ENCODE measurements at places on chromosomes 13 and 19.

GRCh38 chr13:107835339-107836018, 379.9 kb downstream of the LIG4 start:
- ATAC-seq: peak; percentile 93

GRCh38 chr13:36480726-36481427, 48.6 kb downstream of the CCNA1 start:
- ATAC-seq: no peak

DNA sequence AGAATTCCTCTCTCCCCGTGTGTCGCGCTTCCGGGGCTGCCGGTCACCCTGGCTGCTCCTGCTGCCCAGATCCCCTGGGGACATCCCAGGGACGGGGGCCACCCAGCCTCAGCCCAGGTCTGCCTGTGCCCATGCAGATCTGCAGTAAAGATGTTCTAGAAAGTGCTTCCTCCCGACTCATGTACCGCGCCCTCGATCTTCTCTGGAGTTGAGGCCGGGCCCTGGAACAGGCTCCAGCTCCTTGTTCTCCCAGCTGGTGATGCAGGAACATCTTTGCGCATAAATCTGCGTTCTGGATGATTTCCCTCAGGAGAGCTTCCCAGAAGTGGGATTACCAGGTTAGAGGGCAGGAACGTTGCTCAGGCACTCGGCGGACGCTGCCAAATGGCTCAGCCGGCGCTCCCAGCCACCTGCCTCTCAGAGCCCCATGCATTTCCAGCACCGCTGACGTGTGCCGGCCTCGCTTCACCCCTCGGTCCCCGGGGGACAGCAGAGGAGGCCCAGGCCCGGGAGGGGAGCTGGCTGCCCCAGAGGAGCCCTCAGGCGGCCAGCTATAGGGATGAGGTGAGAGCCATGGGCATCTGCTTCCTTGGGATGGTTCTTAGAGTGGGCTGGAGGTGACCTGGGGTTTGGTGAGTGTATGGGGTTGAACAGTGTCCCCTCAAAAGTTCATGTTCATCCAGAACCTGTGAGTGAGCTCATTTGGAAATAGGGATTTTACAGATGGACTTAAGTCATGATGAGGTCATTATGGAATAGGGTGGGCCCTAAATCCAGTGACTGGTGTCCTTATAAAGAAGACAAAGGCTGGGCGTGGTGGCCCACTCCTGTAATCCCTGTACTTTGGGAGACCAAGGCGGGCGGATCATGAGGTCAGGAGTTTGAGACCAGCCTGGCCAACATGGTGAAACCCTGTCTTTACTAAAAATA, 42.6 kb downstream of the CRTC1 start:
- no peak for ATAC-seq

DNA sequence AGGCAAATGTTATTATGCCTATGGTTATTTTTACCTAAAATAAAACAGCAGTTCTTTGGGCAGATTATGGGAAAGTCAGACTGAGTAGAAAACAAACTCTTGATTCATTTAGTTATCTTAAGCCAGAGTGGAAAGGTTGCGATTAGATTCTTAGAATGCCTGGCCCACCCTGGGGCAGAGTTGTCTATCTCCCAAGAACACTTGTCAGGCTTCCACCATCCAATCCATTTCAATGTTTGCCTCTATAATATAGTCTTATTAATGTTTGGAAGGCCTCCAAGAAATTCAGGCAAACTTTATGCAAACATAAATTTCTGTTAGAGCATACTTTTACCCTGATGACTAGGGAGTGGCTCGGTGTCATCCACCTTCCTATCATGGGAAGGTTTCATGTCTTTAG, 207.0 kb downstream of the SLITRK6 start:
- no peak for ATAC-seq

DNA sequence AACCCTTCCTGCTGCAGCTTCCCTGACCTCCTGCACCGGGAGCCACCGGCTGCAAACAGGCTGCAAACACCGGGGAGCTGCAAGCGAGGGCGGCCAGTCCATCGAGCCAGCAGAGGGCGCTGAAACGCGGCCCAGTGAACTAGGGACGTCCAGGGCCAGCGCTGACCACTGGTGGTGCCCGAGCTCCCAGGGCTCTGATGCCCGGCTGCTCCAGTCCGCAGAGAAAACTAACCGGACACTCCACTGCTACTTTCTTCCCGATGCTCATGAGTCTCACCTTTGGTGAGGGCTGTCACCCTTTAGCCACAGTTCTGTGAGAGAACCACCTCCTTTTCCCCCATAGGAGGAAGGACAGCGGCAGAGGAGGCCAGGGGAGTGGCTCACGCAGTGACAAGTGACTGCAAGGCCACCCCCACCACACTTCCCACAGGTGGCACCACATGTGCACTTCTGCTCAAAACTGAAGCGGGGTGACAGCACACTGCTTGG, 82.8 kb upstream of the MTIF3 start:
- ATAC-seq: peak; percentile 100

- ATAC-seq: no peak
These were observed 8.5 kb downstream of the MICU2 start for GRCh38 chr13:21595546-21595822.

GRCh38 chr19:14769201-14769600, 9.2 kb downstream of the ADGRE2 start:
- ATAC-seq: no peak

DNA sequence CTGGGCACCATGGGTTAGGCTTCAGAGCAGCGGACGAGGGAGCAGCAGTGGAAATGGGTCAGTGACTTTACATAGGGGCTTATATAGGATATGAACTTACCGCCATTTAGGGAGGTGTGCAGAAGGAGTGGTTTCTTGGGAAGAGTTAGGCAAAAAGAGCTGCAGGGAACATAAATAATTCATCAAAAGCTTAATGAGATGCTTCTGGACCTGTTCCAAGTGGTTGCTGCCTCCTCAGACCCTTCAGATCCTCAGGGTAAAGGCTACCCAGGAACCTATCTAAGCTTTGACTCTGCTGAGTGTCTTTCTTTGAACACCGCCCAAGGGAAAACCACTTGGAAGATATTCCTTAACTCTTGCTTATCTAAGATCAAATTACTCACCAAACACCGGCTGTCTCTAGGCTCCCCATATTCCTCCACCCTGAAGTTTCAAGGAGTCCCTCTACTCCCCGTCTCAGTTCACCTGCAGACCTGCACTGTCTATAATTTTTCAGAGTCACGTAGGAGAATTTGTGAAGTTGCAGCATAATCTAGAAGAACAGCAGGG, at the start of gene IGFL4:
IGFL4 (minus strand) TSS at position 51 of the 549 bp plus-strand sequence; CDS start at position 11, 40 bp downstream.
- no peak for ATAC-seq

DNA sequence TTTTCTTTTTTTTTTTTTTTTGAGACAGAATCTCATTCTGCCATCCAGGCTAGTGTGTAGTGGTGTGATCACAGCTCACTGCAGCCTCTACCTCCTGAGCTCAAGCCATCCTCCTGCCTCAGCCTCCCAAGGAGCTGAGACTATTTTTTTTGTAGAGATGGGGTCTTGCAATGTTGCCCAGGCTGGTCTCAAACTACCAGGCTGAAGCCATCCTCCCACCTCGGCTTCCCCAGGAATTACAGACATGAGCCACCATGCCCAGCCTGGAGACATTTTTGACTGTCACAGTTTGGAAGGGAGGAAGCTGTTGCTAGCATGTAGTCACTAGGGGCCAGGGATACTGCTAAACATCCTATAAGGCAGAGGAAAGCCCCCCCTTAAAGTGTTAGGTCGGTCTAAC, 23.9 kb downstream of the ZIC5 start:
- ATAC-seq: no peak

- no peak for ATAC-seq
These were observed 69.5 kb downstream of the DACH1 start for GRCh38 chr13:71797517-71797916.

- ATAC-seq: peak; percentile 65
These were observed 7.7 kb downstream of the N4BP2L2 start for GRCh38 chr13:32530841-32531253.

- peak; percentile 82 for ATAC-seq
These were observed at the start of gene DACH1 for GRCh38 chr13:71867131-71867814. Gene DACH1, minus strand, starts transcription at chr13:71867204.

GRCh38 chr13:27607125-27607524, 13.2 kb downstream of the LNX2 start:
- ATAC-seq: peak; percentile 81

DNA sequence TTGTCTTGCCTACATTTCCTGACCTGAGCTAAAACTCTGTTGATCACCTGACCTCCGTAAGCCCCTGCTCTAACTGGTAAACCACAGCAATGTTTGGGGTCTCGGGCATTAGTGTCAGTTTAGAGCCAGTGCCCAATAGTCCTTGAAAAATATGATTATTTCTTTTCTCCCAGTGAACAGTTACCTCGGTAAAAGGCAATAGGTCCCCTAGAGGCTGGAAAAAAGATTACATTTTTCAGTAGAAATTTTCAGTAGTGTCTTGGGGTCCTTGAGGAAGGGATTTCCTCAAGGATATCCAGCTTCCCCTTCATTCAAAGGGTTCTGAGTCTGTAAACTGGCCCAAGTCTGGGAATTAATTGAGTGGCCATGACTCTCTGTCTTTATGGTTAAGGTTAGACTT, 177.5 kb downstream of the SLC7A1 start:
- no peak for ATAC-seq

DNA sequence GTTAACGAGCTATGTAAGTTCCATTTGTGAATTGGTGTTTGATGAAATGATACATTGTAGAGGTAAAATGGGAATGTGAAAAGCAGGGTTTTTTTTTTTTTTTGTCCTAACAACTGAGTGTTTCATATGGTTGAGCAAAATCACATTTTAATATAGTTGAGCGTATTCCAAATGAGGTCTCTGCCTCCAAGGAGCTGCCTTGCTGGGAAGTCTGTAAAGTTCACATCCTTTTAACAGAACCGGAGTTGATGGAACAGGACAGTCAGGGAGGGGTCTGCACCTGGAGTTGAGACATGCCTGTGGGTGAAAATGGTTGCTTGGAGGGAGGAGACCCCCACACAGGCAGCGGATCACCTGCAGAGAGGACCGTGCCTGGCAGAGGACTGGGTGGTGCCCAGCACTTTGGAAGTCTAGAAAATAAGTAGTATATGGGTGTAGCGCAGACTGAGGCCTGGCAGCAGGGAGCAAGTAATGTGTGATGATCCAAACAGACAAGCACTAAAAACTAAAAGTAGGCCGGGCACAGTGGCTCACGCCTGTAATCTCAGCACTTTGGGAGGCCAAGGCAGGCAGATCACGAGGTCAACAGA, 75.2 kb upstream of the UBAC2 start:
- ATAC-seq: peak; percentile 15

- no peak for ATAC-seq
These were observed 638.9 kb downstream of the LIG4 start for GRCh38 chr13:107576430-107576829.

DNA sequence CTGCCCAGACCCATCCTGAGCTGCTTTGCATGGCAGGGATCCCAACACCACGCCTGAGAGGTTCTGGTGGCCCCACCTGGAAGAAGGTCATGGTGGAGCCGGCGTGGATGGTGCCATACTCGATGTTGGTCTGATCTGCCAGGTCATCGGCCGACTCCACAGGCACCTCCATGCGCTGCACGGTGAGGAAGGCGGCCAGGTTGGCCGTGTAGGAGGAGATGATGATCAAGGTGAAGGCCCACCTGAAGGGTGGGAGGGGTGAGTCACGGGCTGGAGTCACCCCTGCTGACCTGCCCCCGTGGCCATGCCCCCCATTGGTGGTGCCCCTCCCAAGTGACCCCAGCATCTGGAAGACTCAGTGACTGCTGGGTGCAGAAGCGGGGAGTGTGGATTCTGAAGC, 12.5 kb upstream of the ATP1A3 start:
- ATAC-seq: no peak

DNA sequence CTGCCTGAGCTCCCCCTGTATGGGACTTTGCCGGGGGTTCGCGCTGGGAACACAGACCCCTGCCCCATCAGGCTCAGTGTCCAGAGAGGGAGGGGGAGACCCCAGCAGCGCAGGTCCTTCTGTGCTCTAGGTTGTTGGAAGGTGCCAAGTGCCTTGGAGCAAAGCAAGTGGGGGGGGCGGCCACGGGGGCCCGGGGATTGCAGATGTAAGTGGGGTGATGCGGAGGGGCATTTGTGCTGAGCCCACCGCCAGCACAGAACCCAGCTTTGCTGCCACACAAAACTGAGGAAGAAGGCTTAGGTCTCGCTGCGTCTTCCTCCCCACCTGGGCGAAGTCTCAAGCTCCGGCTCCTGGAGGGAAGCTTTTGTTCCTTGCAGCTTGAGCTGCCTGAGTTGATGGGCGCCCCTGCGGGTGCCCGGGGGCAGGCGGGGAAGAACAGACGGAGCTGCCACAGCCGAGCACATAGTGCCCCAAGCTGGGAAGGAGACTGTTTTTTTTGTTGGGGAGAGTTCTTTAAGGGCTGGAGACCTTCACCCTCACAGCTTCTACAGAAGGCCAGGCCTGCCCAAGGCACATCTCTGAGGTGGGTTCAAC, 1.5 kb upstream of the NTN5 start:
- ATAC-seq: no peak

DNA sequence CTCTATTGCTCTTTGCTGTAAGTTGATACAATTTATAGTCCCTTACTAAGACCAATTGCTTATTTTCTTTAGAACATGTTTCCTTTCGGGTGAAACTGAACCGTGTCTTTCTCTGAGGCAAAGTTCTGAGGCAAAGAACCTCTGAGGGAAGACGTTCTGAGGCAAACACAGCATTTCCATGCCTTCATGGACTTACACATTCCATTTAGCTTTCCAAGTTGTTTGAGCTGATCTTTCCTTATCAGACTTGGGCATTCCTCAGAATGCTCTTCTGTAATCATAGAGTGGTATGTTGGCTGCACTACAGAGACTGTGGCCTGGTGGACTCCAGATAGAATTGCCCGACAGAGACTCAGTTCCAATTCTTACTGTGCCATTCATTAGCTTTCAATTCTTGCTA, 579.1 kb downstream of the KCTD12 start:
- no peak for ATAC-seq

DNA sequence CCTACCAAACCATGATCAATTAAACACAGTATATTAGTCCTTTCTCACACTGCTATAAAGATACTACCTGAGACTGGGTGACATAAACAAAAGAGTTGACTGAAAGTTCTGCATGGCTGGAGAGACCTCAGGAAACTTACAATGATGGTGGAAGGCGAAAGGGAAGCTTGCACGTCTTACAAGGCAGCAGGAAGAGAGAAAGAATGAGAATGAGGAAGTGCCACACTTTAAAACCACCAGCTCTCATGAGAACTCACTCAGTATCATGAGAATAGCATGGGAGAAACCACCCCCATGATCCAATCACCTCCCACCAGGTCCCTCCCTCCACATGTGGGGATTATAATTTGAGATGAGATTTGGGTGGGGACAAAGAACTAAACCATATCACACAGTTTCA, 324.9 kb upstream of the ZNF507 start:
- no peak for ATAC-seq

DNA sequence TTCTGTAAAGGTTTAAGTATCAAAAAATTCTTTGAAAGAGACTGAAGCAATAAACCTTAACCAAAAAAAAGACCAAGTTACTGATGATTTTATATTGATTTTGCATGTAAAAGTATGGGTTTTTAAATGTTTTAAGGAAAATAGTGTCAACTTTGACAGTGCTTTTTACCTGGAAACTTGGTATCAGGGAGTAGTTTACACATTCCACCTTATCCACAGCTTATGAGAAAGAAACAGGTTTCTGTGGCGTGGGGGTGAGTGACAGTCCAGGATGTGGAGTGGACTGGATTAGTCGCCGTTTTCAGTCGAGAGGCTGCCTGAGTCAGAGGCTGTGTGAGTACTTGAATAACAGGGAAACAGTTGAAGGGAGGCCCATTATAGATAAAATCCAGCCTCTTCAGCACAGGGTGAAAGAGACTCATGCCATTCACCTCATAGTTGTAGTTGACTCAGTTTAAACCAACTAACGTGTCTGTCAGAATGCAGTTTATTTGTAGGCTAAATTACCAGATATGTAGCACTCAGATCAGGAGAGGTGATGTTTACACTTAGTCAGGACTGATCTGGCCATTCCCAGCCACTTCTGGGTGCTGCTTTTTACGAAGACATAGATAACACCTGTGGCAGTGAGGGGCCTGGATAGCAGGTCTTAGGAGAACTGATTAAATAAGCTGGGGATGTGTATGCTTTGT, 595 bp upstream of the GPR183 start:
- ATAC-seq: peak; percentile 72

Data from SK-N-SH treated with all-trans-retinoic acid at 6 μM for 48 hours (cell line).